NCI-H1694 treated with DMSO at 0.1 percent for 48 hours (cell line): ENCODE measurements at places on chromosomes 5 and 9.

DNA sequence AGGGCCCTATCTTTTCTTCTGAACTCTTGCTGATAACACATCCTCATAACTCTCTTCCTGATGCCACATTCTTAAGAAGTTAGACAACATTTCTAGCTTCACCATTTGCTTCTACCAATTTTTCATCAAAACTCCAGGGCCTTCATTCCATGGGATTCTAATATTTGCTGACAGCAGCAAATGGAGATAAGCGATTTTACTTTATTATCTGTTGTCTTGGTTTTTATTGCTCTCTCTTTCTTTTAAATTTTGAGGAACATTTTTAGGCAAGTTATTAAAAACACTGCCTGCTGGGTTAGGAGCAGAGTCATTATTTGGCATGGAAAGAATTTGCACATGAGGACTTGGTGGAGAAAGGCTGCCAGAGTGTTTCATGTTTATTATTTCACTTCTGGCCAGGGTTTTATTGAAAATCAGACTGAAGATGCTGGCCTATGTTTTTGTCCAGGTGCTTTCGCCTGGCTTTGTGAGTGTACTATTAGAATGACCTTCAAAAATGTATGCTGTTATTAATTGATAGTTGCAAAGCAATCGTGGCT, 27.7 kb downstream of the NSG2 start:
- DNase-seq: no peak

DNA sequence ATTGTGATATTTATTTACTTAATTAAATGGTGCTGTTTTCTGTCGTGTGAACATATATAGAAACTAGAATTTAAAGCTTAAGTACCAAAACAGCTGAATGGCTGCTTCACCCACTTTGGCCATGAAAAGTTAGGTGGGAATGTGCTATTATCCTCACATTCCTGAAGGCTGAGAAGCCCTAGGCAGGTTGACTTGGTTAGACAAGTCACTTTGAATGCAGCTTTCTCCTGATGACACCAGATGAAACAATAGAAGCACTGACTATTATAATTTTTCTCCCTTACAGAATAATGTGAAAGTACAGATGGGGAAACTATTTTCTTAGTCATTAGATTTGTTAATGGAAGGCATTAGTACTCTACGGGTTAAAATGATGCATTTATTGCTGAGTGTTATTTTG, 65.1 kb upstream of the C5orf46 start:
- DNase-seq: no peak

DNA sequence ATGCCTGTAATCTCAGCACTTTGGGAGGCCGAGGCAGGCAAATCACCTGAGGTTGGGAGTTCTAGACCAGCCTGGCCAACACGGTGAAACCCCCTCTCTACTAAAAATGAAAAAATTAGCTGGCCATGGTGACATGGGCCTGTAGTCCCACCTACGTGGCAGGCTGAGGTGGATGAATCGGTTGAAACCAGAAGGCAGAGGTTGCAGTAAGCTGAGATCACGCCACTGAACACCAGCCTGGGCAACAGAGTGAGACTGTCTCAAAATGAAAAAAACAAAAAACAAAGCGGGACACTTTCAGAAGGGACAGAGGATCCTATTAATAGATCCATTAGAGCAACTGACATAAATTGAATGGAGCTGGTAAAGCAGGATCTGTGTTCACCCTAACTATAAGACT, 89.6 kb upstream of the SGCD start:
- DNase-seq: no peak

- DNase-seq: no peak
These were observed 3.8 kb downstream of the PSD2 start for GRCh38 chr5:139799359-139799758.

GRCh38 chr5:39058178-39058921, 15.8 kb downstream of the RICTOR start:
- DNase-seq: no peak

DNA sequence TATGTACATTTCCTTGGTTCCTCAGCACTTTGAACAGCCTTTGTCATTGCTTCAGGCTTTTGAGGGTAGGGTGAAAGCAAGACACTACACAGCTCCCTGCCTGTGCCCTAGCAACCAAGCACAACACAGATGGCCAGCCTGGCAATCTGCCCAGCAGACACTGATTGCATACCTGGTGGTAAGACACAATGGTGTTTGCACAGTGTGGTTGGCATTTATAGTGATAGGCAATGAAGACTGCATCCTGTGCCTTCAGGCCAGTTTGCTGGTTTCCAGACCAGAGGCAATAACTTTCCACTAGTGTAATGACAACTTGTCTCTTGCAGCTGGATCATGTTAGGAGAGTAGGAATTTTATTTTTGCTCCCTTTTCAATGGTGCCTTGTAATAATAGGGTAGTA, 144.5 kb upstream of the TNC start:
- DNase-seq: peak; percentile 88
